DMS79 treated with DMSO at 0.1 percent for 48 hours (cell line): ENCODE measurements at places on chromosomes 11 and 22.

GRCh38 chr11:102393272-102393730 lies 46.3 kb downstream of the BIRC2 start:
- DNase-seq, result no peak

DNA sequence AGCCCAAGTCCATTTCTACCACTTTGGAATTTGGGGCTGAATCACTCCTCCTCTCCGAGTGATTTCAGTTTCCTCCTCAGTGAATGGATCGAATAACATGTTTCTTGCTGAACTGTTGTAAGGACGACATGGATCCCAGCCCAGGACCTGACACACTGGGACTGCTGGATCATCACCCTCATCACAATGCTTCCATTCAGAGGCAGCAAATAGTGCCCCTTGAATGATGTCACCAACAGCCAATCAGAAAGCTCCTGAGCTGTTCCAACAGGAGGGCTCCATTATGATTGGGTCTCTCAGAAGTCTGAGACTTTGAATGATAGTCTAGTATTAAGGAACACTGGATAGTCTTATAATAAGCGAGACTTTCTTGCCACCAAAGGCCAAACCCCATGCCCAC lies 158.9 kb downstream of the MYO18B start:
- no peak for DNase-seq

DNA sequence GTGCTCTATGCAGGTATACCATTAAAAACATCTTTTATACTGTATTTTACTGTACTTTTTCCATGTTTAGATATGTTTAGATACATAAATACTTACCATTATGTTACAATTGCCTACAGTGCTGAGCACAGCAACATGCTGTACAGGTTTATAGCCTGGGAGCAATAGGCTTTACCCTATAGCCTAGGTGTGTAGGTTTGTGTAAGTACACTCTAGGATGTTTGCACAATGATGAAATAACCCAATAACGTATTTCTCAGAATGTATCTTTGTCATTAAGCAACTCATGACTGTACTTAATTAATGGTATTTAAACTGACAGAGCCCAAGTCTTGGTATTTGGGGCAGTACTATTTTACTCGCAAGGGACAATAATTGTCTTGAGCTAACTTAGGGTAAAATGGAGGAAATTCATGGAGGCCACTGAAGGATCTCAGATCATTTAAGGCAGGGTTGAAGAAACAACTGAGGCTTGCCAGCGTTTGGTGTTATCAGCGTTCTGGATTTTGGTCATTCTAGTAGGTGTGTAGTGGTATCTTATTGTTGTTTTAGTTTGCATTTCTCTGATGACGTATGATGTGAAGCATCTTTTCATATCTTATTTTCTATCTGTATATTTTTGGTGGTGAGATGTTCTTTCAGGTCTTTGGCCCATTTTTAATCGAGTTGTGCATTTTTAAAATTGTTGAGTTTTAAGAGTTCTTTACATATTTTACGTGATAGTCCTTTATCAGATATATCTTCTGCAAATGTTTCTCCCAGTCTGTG lies 42.4 kb downstream of the ADAMTS15 start:
- no peak for DNase-seq

DNA sequence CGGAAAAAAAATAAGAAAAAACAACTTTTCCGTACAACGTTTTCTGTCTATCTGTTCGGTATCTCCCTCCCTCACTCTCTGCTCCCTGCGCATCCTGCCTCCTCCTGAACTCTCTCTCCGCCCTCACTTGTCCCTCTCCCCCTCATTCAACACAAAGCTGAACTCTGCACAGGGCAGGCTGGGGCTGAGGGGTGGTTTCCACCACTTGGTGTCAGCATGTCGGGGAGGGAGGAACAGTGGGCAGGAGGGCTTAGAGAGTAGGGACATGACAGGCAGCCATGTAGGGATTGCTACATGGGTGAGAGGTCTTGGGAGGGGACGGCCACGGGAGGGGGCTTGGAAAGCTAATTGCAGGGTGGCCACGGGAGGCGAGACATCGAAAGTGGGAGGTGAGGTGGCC lies 17.6 kb downstream of the SLC22A12 start:
- DNase-seq, result no peak

DNA sequence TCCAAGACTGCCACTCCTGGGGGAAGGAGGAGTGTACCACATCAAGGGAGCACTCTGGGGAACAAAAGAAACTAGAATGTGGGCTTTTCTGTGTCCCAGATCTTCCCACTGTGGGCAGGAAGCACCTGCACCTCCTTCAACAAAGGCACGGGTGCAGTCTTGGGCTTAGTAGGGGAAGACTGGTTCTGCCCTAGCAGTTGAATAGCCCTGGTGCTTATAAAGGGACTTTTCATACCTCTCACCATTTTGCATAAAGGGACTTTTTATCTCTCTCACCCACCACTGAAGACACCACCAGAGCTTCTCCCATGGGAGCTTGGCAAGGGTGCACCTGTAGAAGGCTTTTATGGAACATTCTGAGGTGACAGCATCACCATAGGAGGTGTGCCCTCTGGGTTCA lies 65.8 kb upstream of the MS4A8 start:
- DNase-seq, result no peak

GRCh38 chr11:130020323-130020722 lies 17.7 kb upstream of the PRDM10 start:
- no peak for DNase-seq

- DNase-seq, result no peak
Observed at GRCh38 chr11:11403763-11404725, 51.0 kb upstream of the CSNK2A3 start.

- no peak for DNase-seq
Observed at GRCh38 chr11:130897262-130898182, 18.8 kb downstream of the SNX19 start.

DNA sequence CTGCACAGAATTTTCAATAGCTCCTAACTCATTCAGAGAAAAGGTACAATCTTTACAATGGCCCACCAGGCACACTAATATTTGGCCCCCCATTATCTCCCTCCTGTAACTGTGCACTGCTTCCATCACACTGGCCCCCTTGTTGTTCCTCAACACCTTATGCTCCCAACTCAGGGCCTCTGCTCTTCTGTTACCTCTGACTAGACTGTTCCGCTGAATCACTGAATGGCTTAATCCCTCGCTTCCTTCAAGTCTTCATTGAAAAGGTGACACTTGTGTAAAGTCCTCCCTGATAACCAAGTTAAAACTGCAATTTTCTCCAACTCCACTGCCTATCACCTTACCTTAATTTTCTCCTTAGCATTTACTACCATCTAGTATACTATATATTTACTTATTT lies 21.8 kb downstream of the PIK3C2A start:
- no peak for DNase-seq

GRCh38 chr11:43575913-43576310 lies 104.6 kb upstream of the HSD17B12 start:
- DNase-seq, result no peak

DNA sequence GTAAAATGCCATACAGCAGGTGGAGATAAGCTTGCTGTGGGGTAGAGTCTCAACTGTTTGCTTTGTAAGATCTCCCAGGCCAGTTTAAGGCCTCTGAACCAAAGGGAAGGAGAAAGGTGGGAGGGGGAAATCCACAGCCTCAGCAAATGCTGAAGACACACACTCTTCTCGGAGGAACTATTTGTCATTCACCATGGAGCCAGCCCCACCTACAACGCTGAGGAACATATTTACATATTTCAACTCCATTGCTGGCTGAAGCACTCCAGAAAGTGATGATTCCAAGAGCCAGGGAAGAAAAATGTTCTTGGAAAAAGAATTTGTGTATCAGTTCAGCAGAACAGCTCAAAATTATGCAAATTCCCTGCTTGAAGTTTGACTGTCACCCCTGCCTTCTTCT lies 6.5 kb downstream of the TENM4 start:
- no peak for DNase-seq

DNA sequence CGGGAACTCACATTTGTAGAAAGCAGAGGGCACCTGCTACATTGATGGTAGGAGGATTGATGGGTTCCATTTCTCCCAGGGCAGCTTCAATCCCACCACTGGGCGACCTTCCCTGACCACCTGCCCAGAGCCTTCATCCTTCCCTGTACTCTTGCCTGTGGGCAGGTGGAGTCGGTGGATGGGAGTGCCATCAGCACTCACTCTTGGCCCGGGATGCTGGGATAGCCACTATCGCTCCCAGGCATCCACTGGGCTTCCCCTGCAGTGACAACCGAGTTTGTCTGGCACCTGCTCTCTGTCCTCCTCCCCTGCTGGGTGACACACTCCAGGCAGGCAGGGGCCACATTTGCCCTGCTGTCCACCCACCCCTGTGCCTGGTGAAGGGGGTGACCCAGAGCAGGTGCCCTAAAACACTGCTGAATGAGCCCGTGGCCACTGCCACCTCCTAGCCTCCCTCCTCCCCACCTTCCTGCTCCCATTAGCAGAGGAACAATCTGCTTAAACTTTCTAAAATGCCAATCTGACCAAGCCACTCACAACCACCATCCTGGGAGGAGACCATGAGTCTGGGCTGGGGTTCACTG lies 604.7 kb downstream of the TBC1D22A start:
- DNase-seq, result no peak

GRCh38 chr11:35272391-35272902 lies 133.5 kb downstream of the CD44 start:
- no peak for DNase-seq

GRCh38 chr11:76288166-76288980 lies 82.1 kb upstream of the WNT11 start:
- DNase-seq, result no peak

DNA sequence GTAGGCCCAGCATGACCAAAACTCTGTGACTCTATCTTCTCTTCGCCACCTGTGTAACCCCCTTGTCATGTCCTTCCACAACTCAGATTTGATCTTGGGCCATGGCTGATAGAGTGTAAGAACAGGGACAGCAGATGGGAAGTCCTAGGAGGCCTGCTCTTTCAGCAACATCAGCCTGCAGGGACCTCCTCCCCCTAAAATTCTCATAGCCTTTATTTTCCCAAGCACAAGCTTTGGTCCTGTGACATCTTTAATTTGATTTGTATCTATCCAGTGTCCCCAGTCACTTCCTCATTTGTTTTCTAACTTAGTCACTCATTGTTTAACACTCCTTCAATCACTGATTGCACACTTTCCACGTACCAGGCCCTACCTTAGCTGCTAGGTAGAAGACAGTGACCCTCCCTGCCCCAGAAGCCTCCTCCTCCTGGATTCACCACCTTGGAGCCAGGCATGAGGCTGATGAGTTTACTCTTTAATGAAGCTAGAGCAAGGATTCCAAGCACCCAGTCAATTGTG lies 5.3 kb downstream of the UBQLN3 start:
- DNase-seq, result no peak

GRCh38 chr11:69578167-69578566 lies 62.8 kb upstream of the CCND1 start:
- no peak for DNase-seq

GRCh38 chr22:31602259-31602952 lies 59.6 kb downstream of the PISD start:
- DNase-seq, result no peak

DNA sequence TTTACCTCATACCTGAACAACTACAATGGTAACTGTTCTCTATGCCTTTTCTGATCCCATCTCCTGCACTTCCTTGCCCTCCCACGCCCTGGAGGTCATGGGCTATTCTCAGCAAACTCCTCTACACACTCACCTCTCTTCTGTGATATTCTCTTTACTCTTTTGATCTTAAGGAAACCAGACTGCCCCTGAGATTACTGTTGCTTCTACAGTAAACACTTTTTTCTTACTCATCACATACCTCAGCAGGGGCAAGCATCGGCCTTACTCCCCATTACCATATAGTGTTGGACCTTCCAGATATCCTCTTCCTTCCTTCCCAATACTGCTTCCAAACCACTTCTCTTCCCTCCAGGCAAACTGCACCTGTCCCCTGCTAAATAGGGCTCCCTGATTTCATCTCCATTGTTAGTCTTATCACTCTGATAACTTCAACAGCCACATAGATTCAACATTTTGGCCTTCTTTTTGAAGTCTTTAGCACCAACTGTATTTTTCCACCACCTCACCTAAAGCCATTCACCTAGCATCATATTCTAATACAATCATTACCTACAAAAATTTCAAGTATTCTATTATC lies 141.2 kb downstream of the RBFOX2 start:
- DNase-seq, result no peak

DNA sequence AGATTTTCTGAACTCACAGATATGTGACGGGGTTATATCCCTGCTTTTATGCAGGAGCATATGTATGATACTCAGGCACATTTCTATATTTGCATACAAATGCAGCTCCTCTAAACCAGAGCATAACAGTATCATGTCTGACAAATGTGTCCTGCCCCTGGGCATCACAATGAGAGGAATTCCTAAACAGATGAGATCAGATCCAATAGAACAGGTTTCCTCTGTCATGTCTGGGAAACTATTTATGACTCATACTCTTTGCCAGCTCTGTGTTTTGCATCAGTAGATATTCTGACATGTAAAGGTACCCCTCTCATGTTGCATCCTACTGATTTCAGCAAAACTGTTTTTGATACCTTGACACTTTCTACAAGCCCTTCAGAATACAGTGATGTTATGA lies 29.4 kb downstream of the SYT9 start:
- no peak for DNase-seq

GRCh38 chr22:50224071-50224470 lies 20.8 kb downstream of the TUBGCP6 start:
- no peak for DNase-seq

- no peak for DNase-seq
Observed at GRCh38 chr11:4672470-4672869, 25.2 kb downstream of the OR51E2 start.

DNA sequence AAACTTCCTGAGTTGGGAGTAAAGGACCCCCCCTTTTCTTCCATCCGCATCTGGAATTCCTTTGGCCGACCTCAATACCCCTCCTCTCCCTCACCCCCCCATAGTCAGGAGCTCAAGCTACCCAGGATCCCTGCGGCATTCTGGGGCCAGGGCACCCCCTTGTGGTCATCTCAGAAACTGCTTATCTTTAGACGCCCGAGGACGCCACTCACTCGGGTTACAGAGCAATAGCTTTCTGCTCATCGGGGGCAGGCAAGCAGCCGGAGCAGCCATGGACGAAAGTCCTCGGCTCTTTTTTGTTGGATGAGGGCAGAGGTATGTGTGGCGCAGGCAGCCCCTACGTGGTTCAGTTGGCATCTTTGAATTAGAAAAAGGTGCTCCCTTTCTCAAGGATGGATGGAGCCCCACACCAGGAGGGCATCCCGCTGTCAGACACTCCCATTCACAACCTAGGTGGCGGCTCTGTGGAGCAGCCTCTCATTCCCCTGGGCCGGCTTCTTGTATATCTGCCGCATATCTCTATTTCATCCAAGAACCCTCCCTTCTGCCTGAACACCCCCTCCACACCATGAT lies 2.3 kb downstream of the C1QTNF5 start:
- peak; percentile 35 for DNase-seq

DNA sequence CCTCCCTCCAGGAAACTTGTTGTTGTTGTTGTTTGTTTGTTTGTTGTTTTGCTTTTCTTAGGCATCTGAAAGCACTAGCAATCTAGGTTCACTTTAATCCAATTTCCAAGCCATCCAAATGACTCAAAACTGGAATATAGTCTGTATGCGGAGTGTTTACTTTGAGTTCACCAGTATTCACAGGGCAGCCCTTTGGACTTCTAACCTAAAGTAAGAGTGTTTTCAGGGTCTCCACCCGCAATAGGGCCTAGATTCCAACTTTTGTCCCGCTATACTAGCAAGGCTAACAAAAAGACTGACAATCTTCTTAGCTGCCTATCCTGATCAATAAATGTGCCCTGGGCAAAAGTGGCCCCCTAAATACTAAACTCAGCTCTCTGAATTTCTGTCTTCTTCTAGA lies 13.6 kb downstream of the PGM2L1 start:
- DNase-seq, result no peak
